ENCODE measurements at places on chromosomes 2 and 18.

DNA sequence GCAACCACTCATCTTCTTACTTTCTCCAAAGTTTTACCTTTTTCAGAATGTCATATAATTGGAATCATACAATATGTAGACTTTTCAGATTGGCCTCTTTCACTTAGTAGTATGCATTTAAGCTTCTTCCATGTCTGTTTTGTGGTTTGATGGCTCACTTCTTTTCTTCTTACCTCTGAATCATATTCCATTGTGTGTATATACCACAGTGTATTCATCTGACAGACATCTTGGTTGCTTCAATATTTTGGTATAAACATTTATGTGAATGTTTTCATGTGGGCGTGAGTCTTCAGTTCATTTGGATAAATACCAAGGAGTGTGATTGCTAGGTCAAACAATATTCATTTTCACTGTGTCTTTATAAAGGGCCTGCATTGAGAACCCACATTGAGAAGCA lies 136.1 kb upstream of the NOSTRIN start:
- no peak for DNase-seq

GRCh38 chr2:225040856-225041206 lies 1.4 kb downstream of the DOCK10 start:
- DNase-seq = no peak

GRCh38 chr18:24189007-24189528 lies 50.2 kb downstream of the CABYR start:
- no peak for DNase-seq

DNA sequence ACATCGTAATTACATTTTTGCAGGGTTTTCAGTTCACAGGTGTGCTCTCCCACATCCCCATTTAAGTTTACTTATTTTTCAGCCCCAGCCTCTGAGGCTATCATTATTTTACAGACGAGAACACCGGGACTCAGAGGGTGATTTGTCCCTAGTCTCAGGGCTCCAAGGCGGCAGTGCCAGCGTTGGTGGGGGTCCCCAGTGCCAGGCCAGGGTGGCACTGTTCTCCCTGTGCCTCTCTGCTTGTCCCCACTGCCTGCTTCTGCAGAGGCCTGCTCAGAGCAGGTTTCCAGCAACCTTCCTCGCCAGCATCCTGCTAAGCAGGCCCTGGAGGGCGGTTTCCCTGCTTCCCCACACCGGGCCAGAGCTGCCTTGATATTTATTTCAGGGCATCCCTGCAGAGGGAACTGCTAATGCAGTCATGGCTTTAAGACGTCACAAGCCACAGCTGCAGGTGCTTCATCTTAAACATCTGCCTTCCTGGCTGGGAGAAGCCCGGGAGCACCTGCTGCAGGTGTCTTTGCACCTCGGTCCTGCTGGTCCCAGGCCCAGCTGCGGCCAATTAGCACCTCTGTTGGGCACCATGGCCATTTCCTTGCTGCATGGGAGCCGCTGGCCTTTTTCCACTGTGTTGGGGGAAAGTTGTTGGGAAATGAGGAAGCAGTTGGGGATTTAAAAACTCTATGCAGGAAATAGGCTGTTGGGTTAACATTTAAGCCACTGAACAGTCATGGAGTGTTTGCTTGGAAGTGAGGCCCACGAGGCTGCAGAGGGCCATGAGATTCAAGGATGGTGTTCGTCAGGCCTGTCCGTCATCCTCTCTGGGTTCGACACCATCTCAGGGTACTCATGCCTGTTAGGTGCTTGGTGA lies 22.8 kb downstream of the HPCAL1 start:
- no peak for DNase-seq

- no peak for DNase-seq
These were observed 54.7 kb downstream of the MTA3 start for GRCh38 chr2:42622943-42623676.

DNA sequence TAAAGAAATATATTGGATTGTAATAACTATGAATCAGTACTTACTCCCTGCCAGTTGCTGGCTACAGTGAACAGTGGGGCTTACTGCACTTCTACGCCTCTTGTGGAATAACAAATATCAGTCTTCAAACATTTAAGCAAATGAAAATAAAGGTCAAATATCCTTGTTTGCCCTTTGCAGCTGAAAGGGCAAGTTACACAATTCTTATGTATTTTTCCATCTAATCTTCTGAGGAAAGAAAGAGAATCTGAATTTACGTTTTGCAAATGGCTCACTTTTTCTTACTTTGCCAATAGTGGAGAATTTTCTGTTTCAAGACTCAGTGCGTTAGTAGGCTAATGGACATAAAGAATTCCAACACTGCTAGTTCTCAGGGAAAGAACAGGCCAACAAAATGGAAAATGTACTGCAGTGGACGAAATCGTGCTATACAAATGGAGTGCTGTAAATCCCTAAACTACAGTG lies 157.2 kb upstream of the TMEM200C start:
- no peak for DNase-seq

DNA sequence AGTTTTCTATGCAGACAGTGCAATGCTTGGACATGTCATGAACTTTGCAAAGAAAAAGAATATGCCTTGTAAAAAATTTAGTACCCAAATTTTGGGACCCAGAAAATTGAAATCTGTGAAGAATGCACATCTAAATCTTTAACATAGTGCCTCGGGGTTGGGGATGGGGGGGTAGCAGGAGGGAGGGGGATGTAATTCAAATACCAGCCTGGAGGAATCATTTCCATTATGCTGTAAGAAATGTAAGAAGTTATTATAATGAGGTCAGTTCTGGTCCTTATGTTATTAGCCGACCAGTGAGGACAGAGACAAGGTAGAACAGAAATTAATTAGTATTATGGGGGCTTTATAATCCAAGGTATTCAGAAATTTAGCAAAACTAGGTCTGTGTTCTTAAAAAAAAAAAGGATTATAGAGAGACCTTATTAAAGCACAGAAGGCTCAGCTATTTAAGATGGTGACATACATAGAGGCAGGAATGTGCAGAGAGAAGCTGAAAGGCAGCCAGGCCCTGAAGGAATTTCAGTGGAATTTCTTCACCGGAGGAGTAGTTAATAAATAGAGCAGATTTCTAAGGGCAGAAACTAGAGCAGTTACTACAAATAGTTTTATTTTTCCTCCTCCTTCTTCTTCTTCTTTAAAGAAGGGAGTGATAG lies 89.0 kb upstream of the RBMS1 start:
- peak; percentile 78 for DNase-seq

DNA sequence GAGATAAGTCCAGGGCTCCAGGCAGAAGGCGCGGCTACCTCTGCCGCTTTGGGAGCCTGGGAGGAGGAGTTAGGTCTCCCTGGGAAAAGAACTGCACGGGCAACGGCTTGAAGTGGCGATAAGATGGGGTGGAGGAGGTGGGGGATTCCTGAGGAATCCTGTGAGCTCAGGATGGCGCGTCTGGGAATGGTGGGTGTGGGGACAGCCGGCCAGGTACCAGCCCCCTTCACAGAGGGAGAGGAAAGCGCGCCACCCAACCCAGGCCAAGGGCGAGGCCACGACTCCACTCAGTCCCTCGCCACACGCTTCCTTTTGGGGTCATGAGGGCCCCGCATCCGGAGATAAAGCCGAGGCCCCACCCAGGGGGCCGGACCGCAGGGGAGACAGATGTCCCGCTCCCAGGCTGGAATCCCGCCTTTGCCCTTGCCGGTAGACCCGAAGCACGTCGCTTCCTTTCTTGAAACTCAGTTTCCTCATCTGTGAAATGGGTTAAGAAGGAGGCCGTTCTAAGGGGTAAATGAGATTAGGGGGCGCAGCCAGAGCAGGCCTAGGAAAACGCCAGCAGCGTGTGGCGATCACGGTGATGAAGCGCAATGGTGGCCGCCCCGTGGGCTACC lies 1.7 kb upstream of the CTDSP1 start:
- DNase-seq = peak; percentile 56

GRCh38 chr18:48621815-48622555 lies 83.2 kb downstream of the CTIF start:
- no peak for DNase-seq

DNA sequence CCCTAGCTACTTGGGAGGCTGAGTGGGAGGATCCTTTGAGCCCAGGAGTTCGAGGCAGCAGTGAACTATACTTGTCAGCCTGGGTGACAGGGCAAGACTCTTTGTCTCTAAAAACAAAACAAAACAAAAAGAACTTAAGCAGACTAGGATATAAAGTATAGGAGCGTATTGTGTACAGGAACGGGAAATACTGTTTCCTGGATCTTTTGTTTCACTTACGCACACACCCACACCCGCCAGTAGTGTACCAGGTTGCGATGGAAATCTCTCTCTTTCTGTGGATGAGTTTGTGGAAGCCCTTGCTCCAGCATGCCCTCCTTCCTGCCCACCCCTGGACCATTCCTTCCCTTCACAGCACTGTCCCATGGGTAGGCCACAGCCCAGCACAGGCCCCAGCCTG lies 136.3 kb downstream of the RPIA start:
- no peak for DNase-seq

Measured in fibroblast of skin of left quadriceps (primary cell).